ENCODE measurements at places on chromosomes 5 and 9.

DNA sequence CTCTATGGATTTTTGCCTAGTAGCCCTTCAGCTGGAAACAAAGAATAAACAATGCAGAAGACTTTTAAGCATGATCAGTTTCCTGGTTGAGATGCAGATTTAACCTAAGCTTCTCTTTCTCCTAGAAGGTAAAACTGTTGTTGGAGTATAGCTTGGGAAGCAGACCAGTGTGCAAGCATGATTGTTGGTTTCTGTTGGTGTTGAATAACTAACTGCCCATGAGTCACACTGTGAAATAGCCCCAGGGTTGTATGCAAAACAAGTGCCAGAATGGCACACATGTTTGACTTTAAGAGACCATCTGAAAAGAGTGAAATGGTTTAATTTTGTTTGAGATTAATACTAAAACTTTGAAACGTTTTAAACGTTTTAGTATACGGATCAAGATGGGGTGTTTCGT, 227.1 kb downstream of the ARHGEF28 start:
- DNase-seq = no peak

- DNase-seq = no peak
Observed at GRCh38 chr5:172839669-172840431, 5.8 kb downstream of the ERGIC1 start.

DNA sequence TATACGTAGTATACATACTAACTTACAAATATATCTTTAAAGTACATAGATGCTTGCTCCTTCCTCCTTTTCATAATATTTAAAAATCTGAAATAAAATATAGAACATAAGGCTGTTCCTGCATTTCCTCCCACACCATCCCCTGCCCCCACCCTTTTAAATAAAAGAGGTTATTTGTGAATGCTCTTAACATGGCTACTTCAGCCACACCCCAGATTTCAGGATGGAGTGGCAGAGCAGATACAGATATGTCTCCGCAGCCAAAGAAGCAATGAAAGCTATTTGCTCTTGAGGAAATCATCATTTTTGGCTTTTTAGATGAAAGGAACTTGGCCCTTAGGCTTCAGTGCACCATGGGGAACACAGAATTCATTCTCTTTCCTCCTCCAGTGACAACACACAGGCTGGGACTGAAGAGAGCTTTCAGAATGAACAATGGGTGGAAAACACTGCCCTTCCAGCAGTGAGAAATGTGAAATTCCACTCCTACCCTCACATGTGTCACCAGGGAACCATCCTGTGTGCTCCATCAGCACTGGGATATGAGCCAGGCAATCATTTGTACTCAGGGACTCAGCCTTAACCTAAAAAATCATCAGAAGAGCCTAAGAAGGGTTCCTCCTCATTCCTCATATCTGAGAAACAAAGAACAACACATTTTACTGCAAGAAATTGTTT, 134.3 kb downstream of the PPP2R2B start:
- DNase-seq = no peak

DNA sequence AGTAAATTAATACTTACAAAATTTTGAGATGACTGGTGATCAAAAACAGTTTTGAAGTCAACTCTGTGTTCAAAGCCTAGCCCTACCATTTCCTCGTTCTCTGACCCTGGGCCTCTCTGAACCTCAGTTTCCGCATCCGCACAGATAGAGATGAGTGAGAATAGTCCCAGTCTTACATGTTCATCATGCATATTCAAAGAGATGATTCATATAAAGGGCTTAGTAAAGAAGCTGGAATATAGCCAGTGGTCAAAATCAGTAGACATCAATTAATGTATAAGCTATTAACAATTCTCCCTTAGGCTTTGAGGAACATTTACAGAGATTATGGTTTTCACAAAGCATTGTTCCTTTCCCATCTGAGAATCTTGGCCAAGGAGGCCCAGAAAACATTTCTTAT, 250.6 kb downstream of the SPOCK1 start:
- DNase-seq = no peak

DNA sequence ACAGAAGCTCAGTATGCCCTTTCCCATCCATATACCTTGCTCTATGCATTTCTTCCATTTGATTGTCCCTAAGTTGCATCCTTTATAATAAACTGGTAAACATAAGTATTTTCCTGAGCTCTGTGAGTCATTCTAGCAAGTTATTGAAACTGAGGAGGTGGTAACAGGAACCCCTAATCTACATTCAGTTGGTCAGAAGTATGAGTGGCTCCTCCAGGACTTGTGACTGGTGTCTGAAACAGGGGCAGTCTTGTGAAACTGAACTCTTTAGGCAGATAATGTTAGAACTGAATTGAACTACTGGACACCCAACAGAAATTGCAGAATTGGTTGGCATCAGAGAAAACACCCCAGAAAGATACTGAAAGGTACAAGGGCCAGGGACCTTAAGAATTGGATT, 133.1 kb upstream of the POU5F2 start:
- DNase-seq = no peak

GRCh38 chr9:34988218-34989002, 1.1 kb upstream of the DNAJB5 start:
- DNase-seq = peak; percentile 52

- no peak for DNase-seq
Observed at GRCh38 chr5:149912226-149912871, 32.2 kb downstream of the PDE6A start.

DNA sequence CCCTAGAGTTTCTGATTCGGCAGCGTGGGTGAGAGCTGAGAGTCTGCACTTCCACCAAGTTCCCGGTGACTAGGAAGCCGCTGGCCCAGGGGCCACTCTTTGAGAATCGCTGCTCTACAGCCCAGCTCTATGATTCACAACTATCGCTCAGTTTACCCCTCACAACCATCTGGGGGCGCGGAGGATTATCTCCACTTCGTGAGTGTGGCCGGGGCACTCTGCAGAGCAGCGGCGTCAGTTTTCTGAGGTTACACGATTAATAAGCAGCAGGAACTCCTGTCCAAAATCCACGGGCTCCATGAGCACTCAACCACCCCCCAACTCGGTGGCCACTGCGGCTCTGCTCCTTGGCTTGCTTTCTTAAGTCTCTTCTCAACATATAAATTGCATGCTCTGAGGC, 19.3 kb downstream of the CORO2A start:
- DNase-seq = no peak

DNA sequence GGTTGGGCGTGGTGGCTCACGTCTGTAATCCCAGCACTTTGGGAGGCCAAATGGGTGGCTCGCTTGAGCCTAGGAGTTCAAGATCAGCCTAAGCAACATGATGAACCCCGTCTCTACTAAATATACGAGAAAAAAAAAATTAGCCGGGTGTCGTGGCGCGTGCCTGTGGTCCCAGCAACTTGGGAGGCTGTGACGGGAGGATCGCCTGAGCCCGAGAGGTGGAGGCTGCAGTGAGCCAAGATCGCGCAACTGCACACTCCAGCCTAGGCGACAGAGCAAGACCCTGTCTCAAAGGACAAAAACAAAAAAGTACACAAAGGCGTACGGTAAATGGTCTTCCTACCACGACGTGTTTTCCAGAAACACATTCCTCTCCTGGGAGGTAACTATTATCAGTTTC, 538 bp upstream of the BDP1 start:
- DNase-seq = no peak

GRCh38 chr5:1343931-1344901, 683 bp downstream of the CLPTM1L start:
- DNase-seq = no peak

- no peak for DNase-seq
Observed at GRCh38 chr9:4290427-4290837, 9.4 kb downstream of the GLIS3 start.

- DNase-seq = no peak
Observed at GRCh38 chr5:95988094-95988493, 26.4 kb upstream of the ELL2 start.

GRCh38 chr5:75057561-75057960, 5.2 kb upstream of the GCNT4 start:
- no peak for DNase-seq

DNA sequence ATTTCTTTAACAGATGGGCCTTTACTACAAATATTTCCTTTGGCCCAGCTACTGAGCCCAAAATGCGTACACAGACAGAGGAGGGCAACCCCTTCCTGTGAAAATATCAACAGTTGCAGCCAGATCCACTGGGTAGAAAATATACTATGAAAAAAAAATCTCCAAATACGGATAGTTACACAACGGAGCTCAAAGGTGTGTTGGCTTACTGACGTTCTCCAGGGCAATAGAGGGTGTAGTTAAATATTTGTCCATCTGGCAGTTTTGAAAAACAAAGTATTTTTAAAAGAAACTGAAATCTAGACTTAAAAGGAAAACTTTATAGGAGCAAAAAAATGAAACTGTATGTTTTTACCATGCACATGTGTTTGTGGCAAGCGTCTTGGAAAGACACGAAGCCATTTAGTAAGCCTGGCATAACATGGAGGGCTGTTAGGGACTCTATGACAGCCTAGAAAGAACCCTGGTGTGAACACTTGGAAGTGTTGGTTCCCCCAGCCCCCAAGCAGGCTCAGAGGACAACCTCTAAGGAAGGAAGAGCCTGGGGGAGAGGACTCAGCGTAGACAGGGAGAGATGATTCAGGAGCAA, 157.8 kb upstream of the TRPM3 start:
- no peak for DNase-seq

- DNase-seq = no peak
Observed at GRCh38 chr5:158898185-158899177, 201.2 kb downstream of the EBF1 start.

DNA sequence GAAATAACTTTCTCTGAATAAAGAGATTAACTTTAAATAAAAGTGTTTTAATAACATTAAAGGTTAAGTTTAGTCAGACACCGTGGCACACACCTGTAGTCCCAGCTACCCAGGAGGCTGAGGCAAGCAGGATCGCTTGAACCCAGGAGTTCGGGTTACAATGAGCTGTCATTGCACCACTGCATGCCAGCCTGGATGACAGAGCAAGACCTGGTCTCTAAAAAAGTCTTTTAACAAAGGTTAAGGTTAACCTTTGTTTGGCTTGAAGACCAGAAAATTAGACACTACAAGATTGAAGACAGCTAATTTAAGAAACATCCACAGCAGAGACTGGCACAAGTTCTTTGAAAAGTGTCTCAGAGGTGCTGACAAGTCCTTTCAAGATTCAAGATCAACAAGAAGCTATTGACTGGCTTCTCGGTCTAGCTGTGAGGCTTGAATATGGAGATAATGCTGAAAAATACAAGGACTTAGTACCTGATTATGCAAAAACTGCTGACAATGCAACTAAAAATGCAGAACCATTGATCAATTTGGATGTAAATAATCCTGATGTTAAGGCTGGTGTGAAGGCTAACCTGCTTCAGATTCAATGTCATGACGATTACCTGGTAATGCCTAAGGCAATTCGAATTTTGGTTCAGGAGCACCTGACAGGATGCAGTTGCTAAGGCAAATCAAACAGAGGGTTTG, 48.8 kb downstream of the FAM81B start:
- DNase-seq = no peak

GRCh38 chr9:4661165-4661564, 929 bp upstream of the PLPP6 start:
- no peak for DNase-seq

DNA sequence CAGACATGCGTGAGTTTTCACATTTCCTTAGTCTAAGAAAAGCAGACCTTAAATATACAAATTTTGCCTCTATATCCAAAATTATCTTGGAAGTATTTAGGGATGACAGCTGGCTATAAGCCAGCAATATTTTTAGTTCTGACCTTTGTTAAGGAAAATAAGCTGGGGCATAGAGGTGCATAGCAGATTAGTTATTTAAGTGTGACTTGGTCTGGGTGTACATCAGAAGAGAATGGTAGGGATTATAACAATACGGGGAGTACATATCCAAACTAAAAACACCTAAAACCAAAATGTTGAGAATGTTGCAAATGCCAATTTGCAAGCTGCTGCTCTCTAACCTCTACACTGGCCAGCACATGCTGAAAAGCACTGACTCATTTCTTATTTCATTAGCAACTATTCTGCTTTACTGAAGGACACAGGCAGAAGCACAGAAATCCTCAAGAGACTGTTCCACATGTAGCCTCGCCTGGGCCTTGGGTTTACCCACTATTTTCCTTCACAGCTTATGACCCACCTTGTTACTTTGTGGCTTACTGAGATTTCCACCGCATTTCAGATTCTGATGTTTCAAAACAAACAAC, 22.3 kb downstream of the LEAP2 start:
- DNase-seq = no peak

GRCh38 chr9:130268521-130269211, 3.1 kb downstream of the HMCN2 start:
- DNase-seq = no peak

DNA sequence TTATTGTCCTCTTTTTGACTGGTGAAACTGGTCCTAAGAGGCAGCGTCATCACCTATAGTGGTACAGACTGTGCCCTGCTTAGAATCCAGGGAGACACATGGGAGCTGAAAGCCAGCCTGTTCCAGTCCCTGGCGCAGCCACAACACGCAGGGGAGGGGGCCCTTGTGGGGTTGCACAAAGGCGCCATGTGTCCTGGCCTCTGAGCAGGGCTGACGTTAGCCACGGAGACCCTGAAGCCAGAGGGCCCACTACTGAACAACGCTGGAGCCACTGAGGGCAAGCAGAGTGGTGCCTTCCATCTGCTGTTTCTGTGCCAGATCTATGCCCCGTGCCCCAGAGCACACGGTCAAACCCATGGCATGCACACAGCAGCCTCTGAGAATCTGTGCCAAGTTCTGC, 147.3 kb downstream of the ACTL7B start:
- DNase-seq = peak; percentile 95

DNA sequence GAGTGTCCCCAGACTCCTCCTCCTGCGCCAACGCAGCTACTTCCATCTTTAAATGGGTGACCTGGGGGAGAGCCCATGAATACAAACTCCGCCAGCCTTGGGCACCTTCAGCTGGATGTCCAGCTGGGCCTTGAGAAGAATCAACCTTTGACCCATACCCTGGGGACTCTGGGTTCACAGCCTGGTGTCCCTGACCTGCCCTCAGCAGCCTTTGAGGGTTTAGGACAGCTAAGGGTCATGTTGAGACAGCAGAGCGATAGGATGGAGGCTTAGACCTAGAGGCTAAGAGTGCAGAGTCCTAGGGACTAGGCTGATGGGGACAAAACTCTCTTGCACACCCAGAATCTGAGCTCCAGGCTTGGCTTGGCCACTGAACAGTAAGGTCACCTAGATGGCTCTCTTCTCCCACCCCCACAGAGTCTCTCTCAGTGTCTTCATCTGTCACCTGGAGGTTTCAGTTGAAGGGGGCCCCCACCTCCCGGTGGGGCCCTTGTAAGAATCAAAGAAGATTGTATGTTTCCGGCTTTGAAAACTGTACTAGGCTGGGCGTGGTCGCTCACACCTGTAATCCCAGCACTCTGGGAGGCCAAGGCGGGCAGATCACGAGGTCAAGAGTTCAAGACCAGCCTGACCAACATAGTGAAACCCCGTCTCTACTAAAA, 6.7 kb upstream of the AQP3 start:
- no peak for DNase-seq

- DNase-seq = no peak
Observed at GRCh38 chr5:181166812-181167733, 19.7 kb downstream of the OR2V2 start.

- no peak for DNase-seq
Observed at GRCh38 chr9:128159522-128159783, 612 bp upstream of the BBLN start.

- DNase-seq = no peak
Observed at GRCh38 chr5:37840053-37841034, 503 bp upstream of the GDNF start.

- no peak for DNase-seq
Observed at GRCh38 chr5:103366918-103367549, 108.5 kb downstream of the MACIR start.
